ENCODE measurements at places on chromosomes 7 and 10. TPM values are rescaled to one million over a fixed set of nuclear protein-coding genes. Genes with fewer than 3 reads are reported as not detected.

DNA sequence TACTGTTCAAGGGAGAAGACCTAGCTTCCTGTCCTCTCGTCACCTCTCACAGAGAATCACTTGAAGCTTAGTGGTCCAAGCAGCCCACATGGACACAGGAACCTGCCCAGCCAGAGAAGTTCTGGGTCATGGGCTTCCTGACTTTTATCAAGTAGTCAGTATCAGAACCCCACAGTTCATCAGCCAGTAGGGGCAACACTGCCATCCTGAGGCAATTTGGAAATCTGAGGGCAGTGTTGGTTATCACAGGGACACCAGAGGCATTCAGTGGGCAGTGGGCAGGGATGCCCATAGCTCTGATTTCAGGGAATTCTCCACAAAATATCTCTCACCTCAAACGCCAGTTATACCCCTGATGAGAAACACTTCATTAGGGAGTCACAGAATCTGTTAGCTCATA lies 22.5 kb upstream of the MGAM2 start:
- H3K27ac ChIP-seq = no peak overlapping the region
- H3K36me3 ChIP-seq = no peaks in the 10 kb centered on the region
- no peak overlapping the region for H3K4me3 ChIP-seq
- no peaks in the 10 kb centered on the region for H3K27me3 ChIP-seq
- DNase-seq = no peak

DNA sequence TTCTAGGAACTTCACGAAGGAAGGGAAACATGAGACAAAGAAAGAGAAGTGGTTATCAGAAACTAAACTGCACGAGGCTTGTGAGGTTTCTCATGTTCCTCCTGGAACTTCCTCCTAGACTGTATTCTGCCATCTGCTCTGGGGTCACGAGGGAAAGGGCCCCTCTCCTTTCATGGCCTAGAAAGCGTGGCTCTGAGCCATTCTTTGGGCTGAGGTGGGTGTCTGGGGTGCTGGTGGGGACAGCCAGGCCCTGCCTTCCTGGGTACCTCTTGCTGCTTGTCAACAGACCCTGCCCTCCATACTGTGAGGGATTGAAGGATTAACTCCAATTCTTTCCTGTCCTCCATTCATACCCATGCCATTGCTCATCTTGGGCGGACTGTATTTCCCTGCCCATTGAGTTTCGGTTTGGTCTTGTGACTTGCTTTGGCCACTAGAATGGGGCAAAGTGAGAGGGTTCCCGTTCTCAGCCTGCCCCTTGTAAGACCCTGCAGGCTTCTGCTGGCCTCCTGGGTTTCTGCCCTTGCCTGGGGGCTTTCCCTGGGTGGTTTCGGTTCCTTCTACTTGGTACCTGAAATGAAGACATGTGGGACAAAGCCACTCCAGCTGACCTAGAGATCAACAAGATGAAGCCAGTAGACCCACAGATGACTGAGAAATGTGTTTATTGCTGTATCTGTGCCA lies 14.9 kb upstream of the GIMAP8 start:
- no peak overlapping the region for H3K27ac ChIP-seq
- H3K4me3 ChIP-seq = no peak overlapping the region
- DNase-seq = no peak
- peaks cover 11% of the 10 kb centered on the region for H3K27me3 ChIP-seq

CALML3 gene
- not detected for total RNA-seq

GRCh38 chr7:94442639-94443038 lies 47.9 kb downstream of the COL1A2 start:
- peaks cover 9% of the 10 kb centered on the region for H3K4me1 ChIP-seq
- no peaks in the 10 kb centered on the region for H3K36me3 ChIP-seq
- no peak for DNase-seq
- no peak overlapping the region for H3K4me3 ChIP-seq
- H3K27me3 ChIP-seq = peaks cover 9% of the 10 kb centered on the region
- no peak overlapping the region for H3K27ac ChIP-seq

ECHS1 gene
- 65.1 TPM for total RNA-seq

BRAF gene
- total RNA-seq = 25.8 TPM

MTERF1 gene
- 10.2 TPM for total RNA-seq

DNA sequence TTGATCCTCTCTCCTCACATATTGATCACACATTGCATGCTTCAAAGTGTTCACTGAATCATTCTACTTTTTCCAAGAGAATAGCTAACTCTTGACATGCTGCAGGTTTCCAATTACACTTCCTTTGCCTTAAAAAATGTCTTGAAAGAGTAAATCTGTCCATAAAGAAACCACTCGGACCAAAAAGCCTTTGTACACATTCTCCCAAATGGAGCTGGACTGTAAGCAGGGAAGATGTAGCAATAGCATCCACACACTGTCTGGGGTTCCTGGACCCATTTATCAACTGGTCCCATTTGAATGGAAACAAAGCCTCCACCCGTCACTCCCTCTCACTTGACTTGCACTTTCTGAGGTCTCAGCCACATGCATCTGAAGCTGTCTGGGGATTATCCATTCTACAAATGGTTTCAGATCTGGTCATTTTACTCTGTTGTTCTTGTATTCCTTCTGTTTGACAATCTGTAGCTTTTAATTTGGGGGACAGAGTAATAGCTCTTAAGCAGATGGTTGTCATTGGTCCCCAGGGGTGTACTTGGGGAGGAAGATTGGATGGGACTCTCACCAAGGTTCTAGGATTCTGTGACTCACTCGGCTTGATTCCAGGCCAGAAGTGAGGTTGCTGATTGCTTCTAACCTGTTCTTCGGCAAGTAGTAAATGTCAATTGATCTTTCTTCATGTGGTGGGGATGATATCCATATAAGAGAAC lies 203.5 kb downstream of the HIBADH start:
- H3K36me3 ChIP-seq = no peaks in the 10 kb centered on the region
- H3K27ac ChIP-seq = no peak overlapping the region
- no peaks in the 10 kb centered on the region for H3K4me1 ChIP-seq
- H3K27me3 ChIP-seq = peaks cover 18% of the 10 kb centered on the region
- DNase-seq = no peak

- H3K27me3 ChIP-seq = peaks cover 37% of the 10 kb centered on the region
- H3K4me1 ChIP-seq = peaks cover 11% of the 10 kb centered on the region
- H3K4me3 ChIP-seq = no peak overlapping the region
- no peaks in the 10 kb centered on the region for H3K36me3 ChIP-seq
Measured at GRCh38 chr10:2936816-2937215, 130.5 kb upstream of the PFKP start.

DNA sequence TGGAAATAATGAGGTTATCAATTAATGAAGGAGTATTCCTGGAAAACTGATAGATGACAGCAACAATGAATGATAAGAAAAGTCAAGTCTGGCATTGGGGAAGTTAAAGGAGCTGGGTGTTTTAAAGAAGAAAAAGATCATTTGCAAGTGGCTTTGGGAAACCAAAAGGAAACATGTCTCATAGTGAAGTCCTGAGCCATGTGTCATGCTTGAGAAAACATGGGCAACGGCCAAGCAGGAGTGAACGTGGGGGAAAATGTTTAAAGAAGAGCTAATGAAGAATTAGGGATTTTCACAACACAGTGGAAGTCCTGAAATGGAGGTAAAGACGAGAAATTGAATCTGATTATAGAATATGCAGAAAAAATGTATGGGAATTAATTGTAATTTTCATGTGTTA lies 1383.2 kb upstream of the CELF2 start:
- no peak overlapping the region for H3K4me3 ChIP-seq
- peaks cover 3% of the 10 kb centered on the region for H3K4me1 ChIP-seq
- H3K27ac ChIP-seq = no peak overlapping the region
- no peaks in the 10 kb centered on the region for H3K27me3 ChIP-seq

GRCh38 chr7:93198472-93198871 lies 27.8 kb downstream of the HEPACAM2 start:
- no peaks in the 10 kb centered on the region for H3K4me1 ChIP-seq
- no peak overlapping the region for H3K27ac ChIP-seq
- H3K27me3 ChIP-seq = peaks cover 74% of the 10 kb centered on the region
- H3K4me3 ChIP-seq = no peak overlapping the region
- DNase-seq = no peak

DNA sequence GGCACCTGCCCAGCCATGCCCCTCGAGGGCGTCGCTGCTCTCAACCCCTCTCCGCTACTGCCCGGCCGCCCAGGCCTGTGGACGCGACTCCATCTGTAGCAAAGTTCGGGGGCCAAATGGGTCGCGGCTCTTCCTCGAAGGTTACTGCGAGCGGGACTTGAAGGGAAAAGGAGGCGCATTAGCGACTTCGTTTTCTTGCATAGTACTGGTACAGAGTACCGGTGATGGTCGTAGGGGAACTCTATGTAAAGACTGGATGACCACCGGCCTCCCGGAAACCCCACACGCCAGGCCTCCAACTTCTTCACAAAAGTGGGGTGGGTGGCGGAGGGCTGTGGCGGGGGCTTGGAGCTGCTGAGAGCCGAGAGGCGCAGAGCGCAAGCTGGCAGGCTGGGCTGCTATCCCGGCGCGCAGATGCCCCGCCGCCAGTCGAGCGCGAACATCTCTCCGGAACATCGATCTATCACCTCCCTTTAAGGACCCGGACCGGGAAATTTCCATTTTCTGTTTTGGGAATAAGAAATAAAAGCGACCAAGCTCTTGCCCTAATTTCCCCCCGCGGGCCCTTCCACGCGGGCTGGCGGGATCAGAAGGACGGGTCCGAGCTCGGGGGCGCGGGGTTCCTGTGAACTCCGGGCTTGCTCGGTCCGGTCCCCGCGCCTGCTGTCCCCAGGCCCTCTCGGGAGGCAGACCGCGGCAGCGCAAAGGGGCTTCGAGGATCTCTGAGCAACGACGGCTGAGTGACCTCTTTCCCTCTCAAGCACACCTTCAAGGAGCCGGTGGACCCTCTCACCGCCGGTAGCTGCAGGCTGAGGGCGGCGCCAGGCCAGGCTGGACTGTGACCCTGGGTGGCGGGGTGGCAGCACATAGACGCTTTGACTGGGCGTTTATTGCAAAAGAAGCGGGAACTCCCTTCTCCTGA lies 12.2 kb upstream of the FEZF1 start:
- H3K36me3 ChIP-seq = no peaks in the 10 kb centered on the region
- H3K27ac ChIP-seq = no peak overlapping the region
- H3K4me3 ChIP-seq = peak overlapping the region; percentile 22
- peaks cover 87% of the 10 kb centered on the region for H3K27me3 ChIP-seq
- DNase-seq = no peak
- H3K4me1 ChIP-seq = no peaks in the 10 kb centered on the region

GBX1 gene
- not detected for total RNA-seq

GRCh38 chr7:98250789-98251188 lies 1.2 kb downstream of the TECPR1 start:
- peak overlapping the region; percentile 97 for H3K4me3 ChIP-seq
- H3K4me1 ChIP-seq = peaks cover 28% of the 10 kb centered on the region
- DNase-seq = no peak
- H3K36me3 ChIP-seq = peaks cover 9% of the 10 kb centered on the region
- H3K27ac ChIP-seq = no peak overlapping the region

GRCh38 chr7:151891753-151892152 lies 14.8 kb upstream of the PRKAG2 start:
- H3K27me3 ChIP-seq = peaks cover 65% of the 10 kb centered on the region
- no peaks in the 10 kb centered on the region for H3K4me1 ChIP-seq
- H3K36me3 ChIP-seq = no peaks in the 10 kb centered on the region
- H3K4me3 ChIP-seq = no peak overlapping the region
- no peak overlapping the region for H3K27ac ChIP-seq
- peak; percentile 76 for DNase-seq

CYP2C18 gene
- total RNA-seq = not detected

TDRD1 gene
- not detected for total RNA-seq

- H3K4me3 ChIP-seq = no peak overlapping the region
- no peaks in the 10 kb centered on the region for H3K36me3 ChIP-seq
- DNase-seq = no peak
- no peaks in the 10 kb centered on the region for H3K4me1 ChIP-seq
- no peak overlapping the region for H3K27ac ChIP-seq
- H3K27me3 ChIP-seq = no peaks in the 10 kb centered on the region
Measured at GRCh38 chr7:21345361-21345760, 82.5 kb upstream of the SP4 start.

GRCh38 chr7:139798221-139798620 lies 20.4 kb upstream of the HIPK2 start:
- peaks cover 5% of the 10 kb centered on the region for H3K36me3 ChIP-seq
- H3K27ac ChIP-seq = no peak overlapping the region
- no peak overlapping the region for H3K4me3 ChIP-seq
- no peak for DNase-seq

DNA sequence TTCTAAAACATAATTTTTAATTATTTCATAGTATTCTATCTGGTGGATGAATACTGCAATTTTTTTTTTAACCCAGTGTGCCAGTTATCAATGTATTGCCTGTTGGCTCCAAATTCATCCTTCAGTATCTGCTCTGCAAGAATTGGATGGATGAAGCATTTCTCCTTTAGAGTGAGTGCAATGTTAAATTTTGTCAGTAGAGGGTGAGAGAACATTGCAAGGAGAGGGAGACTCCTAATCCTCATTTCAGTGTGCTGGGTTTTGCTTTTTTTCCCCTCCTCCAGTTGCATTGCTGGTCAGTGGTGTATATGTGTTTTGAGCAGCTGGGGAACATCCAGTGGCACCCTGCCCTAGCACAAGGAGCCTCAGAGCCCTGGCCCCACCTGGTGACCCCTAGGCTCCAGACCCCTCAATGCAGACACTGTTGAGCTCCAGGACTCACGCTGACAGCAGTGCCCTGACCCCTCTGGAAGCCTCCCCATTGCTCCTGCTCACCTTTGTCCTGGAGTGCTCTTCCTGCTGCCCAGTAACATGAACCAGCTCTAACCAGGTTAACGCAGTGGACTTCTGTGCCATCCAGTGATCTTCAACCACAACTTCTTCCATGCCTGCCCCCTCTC lies 199.4 kb downstream of the USP6NL start:
- no peaks in the 10 kb centered on the region for H3K4me1 ChIP-seq
- no peak overlapping the region for H3K27ac ChIP-seq
- DNase-seq = no peak

DNA sequence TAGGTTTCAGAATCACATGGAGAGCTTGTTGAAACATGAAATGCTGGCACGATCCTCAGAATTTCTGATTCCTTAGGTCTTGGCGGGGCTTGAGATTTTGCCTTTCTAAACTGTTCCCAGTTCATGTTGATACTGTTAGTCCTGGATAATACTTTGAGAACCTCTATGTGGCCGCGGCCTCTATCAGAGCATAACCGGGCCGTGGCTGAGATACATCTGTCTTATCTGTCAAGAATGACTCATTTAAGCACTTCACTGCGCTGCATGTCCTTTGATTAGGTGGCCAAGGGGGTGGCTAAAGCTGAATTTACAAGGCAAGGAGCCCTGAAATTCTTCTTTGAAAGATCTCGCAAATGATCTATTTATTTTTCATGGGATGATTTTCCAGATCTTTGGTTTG lies 66.9 kb downstream of the GALNT17 start:
- H3K27ac ChIP-seq = no peak overlapping the region
- DNase-seq = peak; percentile 44
- no peaks in the 10 kb centered on the region for H3K4me1 ChIP-seq
- no peak overlapping the region for H3K4me3 ChIP-seq
- no peaks in the 10 kb centered on the region for H3K36me3 ChIP-seq

GTF2IRD1 gene
- 44.7 TPM for total RNA-seq

PRTFDC1 gene
- 4.4 TPM for total RNA-seq
